Activated T-cell treated with anti-CD3 and anti-CD28 coated beads for 48 hours (primary cell): ENCODE measurements at places on chromosomes 1 and 21.

GRCh38 chr1:105684714-105685113 is 1371.8 kb upstream of the PRMT6 start:
- DNase-seq: no peak

- no peak for DNase-seq
These were observed 232.0 kb upstream of the KCNK2 start for GRCh38 chr1:214850432-214851050.

- DNase-seq: no peak
These were observed 546 bp downstream of the SKI start for GRCh38 chr1:2228694-2229036.

DNA sequence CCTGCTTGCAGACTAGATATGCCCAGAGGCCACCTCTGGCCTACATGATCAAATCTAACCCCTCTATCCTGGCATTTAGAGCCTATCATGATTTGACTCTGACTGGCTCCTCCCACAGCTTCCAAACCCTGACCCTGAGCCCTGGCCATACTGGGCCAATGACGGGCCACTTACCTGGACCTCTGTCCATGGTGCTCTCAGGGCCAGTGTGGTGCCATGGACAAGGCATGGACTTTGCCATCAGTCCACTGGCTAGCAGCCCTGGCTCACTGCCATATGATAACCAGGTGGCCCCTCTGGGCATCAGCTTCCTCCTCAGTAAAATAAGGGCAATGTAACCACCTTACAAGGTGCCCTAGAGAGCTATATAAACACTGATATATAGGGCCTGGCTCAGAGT is 713.4 kb downstream of the PTPRU start:
- no peak for DNase-seq

GRCh38 chr1:154867064-154867825 is 2.8 kb downstream of the KCNN3 start:
- DNase-seq: peak; percentile 36

DNA sequence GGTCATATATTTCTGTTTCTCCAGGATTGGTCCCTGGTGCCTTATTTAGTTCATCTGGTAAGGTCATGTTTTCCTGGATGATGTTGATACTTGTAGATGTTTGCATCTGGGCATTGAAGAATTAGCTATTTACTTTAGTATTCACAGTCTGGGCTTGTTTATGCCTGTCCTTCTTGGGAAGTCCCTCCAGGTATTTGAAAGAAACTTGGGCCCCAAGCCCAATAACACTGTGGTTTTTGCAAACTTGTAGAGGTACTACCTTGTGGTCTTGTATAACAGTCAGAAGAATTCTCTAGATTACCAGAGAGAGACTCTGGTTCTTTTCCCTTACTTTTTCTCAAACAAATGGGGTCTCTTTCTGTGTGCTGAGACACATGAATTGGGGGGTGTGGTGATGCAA is 251.4 kb upstream of the B3GALT2 start:
- no peak for DNase-seq

DNA sequence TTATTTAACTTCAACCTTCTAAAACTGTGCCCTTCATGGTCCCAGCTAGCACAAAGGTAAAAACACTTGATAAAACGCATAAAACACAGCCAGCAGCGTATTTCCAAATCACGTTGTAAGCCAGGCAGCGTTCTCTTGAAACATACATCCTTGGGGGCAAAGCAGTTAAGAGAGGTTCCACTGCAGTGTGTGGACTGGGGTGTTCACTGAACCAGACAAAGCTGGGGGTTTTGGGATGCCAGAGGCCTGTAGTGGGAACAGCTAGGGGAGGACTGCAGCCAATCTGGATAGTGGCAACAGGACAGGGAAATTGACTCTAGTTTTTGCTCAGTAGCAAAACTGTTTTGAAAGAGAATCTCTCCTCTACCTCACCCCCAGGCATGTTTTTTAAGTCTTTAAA is 21.5 kb upstream of the ATP5PO start:
- no peak for DNase-seq

- no peak for DNase-seq
These were observed 488 bp downstream of the SLC35D1 start for GRCh38 chr1:67053535-67053784.

DNA sequence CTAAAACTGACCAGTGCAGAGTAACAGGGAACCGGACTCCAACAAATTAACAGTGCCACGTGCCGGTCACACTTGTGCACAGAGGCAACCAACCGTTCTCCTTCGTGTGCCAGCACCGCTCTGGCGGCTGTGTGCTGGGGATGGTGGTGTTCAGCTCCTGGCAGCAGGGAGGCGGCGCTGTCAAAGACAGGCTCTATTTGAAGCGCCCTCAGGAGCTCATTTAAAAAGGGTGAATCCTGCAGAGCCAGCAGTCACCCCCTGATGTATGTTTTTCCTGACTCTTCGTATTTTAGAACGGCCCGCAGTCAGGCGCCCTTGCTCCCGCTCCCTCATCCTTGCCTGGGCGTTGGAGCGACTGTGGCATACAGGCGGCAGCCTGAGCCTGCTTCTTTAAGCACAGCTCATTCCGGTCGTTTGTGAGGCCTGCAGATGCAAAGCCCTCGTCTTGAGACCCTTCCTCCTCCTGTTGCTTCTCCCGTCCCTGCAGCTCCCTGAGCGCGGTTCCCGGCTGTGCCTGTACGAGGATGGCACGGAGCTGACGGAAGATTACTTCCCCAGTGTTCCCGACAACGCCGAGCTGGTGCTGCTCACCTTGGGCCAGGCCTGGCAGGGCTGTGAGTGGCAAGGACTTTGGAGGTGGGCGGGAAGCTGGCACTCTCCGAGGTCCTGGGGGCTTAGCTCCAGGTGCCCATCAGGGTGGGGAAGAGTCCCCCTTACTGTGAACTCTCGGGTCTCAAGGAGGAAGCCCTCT is 1.1 kb downstream of the DFFB start:
- DNase-seq: no peak

- peak; percentile 62 for DNase-seq
These were observed 11.0 kb upstream of the RNU1-3 start for GRCh38 chr1:16677552-16678431.

GRCh38 chr1:76430531-76430930 is 356.0 kb downstream of the ST6GALNAC3 start:
- no peak for DNase-seq

DNA sequence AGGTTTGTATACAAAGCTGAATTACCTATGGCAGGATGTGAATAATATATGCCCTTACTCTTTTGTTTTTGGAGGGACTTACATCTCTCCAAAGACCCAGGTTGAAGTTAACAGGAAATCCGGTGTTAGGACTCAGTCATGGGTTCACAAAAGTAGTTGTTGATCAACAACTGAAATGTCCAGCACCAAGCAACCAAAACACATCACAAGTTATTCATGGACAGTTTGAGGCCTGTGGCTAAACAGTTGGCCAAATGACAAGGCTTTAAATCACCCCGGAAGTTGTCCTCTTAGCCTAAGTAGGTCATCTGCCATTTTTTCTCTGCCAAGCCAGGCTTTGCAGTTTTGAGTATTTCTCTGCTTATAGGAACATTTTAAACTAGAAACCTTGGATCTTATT is 89.9 kb downstream of the CD247 start:
- DNase-seq: no peak

- no peak for DNase-seq
These were observed 36.0 kb upstream of the POFUT2 start for GRCh38 chr21:45323487-45324311.

GRCh38 chr1:156590326-156591180 is 1.0 kb upstream of the NAXE start:
- no peak for DNase-seq

DNA sequence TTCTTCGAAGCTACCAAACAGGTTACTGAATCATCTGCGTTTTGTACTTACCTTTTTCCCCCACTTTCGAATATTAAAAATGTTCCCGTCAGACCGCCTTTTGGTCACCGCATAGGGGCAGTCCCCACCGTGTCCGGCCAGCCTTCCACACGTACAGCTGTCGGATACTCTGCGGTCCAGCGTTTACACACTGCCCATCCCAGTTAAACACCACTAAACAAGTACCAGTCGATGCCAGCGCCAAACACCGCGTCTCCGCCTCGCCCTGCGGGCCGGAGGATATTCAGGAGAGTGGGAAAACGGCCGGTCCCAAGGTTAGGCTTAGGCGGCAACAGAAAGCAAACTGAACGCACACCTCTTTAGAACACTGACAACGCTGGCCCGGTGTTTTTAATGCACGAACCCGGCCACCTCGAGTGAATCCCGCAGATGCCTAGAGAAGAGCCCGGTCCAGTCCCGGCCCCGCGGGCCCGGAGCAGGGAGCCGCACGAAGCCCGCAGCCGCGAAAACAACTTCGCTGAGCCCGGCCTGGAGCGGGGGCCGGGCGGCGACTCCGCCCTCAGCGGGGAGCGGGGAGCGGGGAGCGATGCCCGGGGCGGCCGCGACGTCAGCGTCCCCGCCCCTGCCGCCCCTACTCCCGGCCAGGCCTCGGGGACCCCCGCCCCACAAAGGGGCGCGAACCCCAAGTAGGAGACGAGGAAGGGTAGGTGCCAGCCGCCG is 730 bp upstream of the PHF13 start:
- no peak for DNase-seq

DNA sequence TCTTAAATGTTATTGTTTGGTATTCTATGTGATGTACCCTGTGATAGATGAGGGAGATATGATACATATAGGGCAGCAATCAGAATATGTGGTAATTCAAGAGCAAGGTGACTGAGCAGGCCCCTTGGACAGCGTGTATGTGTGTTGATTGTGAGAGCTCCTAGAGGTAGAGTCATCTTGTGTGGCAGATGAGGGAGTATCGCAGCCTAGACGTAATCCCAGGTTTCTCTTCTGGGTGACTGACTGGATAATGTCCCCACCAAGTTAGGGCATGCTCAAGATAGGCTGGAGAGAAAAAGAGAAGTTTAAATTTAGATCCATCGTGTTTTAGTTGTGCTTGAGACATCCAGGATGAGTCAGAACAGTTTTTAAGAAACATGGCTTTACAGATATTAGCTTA is 185.3 kb downstream of the ZP4 start:
- DNase-seq: no peak

DNA sequence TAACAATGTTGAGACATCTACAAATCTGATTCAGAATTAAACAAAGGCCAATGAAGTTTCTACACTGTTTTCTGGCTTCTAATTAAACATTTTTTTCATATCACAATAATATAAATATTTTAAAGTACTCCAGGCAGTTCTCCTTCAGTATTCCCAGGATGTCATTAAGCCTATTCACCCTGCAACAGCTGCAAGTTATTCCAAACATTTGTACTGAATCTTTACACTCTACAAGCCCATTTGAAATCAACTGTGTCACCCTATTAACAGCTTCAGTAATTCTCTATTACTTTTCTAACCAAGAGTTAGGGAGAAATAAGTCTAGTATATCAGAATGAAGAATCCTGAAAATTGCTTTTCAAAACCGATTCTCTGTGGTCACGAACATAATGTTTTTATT is 124.6 kb downstream of the OLFML2B start:
- no peak for DNase-seq

GRCh38 chr1:214902636-214903320 is 179.8 kb upstream of the KCNK2 start:
- DNase-seq: no peak

GRCh38 chr1:86708920-86709319 is 4.5 kb downstream of the SH3GLB1 start:
- no peak for DNase-seq

GRCh38 chr1:31576201-31576669 is at the start of gene TINAGL1:
TSS of gene TINAGL1 (plus strand) at chr1:31576515. CDS start at chr1:31577149, 634 bp downstream.
- DNase-seq: no peak

DNA sequence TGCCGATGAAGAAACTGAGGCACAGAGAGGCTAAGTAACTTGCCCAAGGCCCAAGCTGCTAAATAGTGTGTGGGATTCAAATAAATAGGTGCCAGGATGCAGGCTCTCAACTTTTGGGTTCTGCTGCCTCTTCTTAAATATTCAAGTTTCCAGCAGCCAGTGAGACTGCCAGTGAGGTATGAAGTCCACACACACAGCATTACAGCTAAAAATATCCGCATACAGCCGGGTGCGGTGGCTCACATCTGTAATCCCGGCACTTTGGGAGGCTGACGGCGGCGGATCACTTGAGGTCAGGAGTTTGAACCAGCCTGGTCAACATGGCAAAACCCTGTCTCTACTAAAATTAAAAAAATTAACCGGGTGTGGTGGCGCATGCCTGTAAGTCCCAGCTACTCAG is 78.4 kb upstream of the DIRAS3 start:
- no peak for DNase-seq

GRCh38 chr1:51297401-51298321 is 32.7 kb downstream of the TTC39A start:
- DNase-seq: no peak

- no peak for DNase-seq
These were observed 119.4 kb downstream of the MRPS6 start for GRCh38 chr21:34192646-34193285.

DNA sequence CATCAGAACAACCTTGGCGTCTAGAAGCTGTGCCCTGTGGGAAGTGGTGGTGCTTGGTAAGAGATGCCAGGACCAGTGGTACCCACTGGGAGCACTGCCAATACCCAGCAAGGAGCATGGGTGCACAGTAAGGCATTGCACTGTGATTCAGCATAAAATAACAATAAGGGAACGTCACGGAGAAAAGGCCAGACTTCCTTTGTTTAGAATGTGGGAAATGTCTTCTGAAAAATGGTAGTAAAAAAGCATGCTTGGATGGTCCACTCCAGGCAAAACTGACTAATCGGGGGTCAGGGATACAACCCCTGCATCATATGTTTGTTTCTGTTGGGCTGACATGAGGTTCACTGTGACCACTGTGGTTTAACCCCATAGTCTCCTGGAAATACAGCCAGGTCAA is 14.7 kb downstream of the METTL18 start:
- no peak for DNase-seq

- DNase-seq: no peak
These were observed 19.7 kb downstream of the BCAR3 start for GRCh38 chr1:93661829-93662474.

GRCh38 chr1:150791585-150791984 is 16.5 kb downstream of the CTSK start:
- no peak for DNase-seq

GRCh38 chr1:53001128-53001527 is 60.9 kb upstream of the PODN start:
- no peak for DNase-seq

DNA sequence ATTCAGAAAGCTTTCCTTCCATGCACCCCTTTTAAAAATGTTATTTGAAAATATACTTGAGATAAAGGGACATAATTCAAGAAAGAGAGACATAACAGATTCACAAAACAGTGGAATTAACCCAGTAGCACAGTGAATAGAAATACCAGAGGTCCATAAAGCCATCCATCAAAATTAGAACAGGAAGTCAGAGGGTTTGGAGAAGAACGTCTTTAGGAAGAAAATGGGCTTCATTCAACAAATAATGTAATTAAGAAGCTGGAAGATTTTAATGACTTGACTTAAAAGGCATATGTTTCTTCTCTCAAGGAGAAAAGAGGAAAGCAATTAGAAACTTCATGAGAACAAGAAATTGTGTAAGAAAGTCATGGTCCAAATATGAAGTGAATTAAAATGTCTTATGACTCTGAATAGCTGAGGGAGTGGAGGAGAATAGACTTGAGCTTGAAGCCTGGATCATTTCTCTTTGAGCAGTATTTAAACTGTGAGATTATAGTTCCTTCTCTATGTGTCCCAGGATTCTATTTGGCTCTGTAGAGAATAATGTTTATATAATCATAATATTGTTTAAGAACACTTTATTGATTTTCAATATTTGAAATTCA is 7.9 kb upstream of the HCRTR1 start:
- DNase-seq: no peak

GRCh38 chr1:153251988-153252387 is 7.5 kb upstream of the LORICRIN start:
- DNase-seq: no peak

- DNase-seq: no peak
These were observed 259.2 kb downstream of the GREM2 start for GRCh38 chr1:240352769-240353168.

GRCh38 chr1:73979684-73980083 is 218.3 kb downstream of the LRRIQ3 start:
- no peak for DNase-seq
